ENCODE measurements at places on chromosomes 1 and 21.

- no peak for DNase-seq
Observed at GRCh38 chr1:54885807-54886723, 930 bp downstream of the DHCR24 start.

- no peak for DNase-seq
Observed at GRCh38 chr1:224331326-224331725, 1.4 kb upstream of the NVL start.

DNA sequence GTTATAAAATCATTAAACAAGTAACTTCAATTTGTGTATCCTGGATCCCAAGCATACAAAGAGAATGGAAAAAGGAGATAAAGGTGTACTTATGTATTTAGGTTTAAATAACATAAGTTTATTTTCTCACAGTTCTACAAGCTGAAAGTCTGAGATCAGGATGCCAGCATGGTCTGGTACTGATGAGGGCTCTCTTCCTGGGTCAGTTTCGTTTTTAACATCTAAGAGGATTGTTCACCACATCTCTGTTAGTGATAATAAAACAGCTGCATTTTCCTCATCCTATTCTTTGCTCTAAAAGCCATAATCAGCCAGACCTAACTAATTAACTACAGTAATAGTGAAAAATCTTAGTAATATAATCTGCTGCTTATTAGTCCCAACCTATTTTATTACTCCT, 5.2 kb downstream of the EGLN1 start:
- no peak for DNase-seq

GRCh38 chr21:16159213-16159970, 429.6 kb downstream of the USP25 start:
- DNase-seq = no peak

DNA sequence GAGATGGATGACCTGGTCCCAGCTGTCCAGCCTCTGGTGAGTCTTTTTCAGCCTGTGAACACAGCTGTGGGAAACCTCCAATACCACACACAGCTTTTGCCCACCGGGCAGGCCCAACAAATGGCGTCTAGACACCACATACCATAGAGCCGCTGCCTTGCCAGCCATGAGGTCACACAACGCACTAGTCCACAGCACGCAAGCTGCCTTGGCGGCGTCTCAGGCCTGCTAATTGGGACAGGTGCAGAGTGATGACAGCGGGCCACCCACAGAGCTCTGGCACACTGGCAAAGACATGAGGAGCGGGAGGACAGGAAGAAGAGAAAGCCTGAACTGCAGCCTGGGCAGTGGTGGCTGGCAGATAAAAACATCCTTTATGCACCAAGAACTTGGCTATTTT, 125.5 kb downstream of the ADAMTS1 start:
- DNase-seq = no peak

GRCh38 chr21:15121655-15122120, 56.9 kb upstream of the NRIP1 start:
- DNase-seq = no peak
